ENCODE measurements at places on chromosomes 2 and 18. TPM values are rescaled to one million over a fixed set of nuclear protein-coding genes. Genes with fewer than 3 reads are reported as not detected.

UPP2 gene
- total RNA-seq, result not detected

RAD51AP2 gene
- not detected for total RNA-seq

DYNAP gene
- total RNA-seq, result not detected

TMEM37 gene
- 2.9 TPM for total RNA-seq

GPR55 gene
- total RNA-seq, result not detected

NAPG gene
- 30.7 TPM for total RNA-seq

KCNJ13 gene
- total RNA-seq, result not detected

KCNG2 gene
- total RNA-seq, result 2.3 TPM

RAB27B gene
- 1.8 TPM for total RNA-seq

ALPP gene
- not detected for total RNA-seq

RAB12 gene
- 46.7 TPM for total RNA-seq

EVX2 gene
- total RNA-seq, result not detected

Data from cardiac atrium fibroblast (primary cell).